Activated naive CD8-positive, alpha-beta T cell treated with anti-CD3 and anti-CD28 coated beads, Interleukin-2, amount 10 ng/mL, durations not matched to agents 7 days and 5 days (primary cell): ENCODE measurements at places on chromosomes 12 and 14. TPM values are rescaled to one million over a fixed set of nuclear protein-coding genes. Genes with fewer than 3 reads are reported as not detected.

MOAP1 gene
- 31.6 TPM for total RNA-seq

KCNA1 gene
- not detected for total RNA-seq

RASAL1 gene
- total RNA-seq: 2.3 TPM

TCP11L2 gene
- 50.8 TPM for total RNA-seq

GRCh38 chr14:78657451-78657850 lies 487.3 kb downstream of the NRXN3 start:
- no peak for DNase-seq

- no peak for DNase-seq
Measured at GRCh38 chr14:40362856-40363255, 930.6 kb upstream of the FBXO33 start.

GRCh38 chr12:27236498-27236897 lies 7.6 kb upstream of the STK38L start:
- DNase-seq: no peak

- no peak for DNase-seq
Measured at GRCh38 chr12:42187799-42188198, 43.1 kb upstream of the GXYLT1 start.
